Activated T-cell treated with anti-CD3 and anti-CD28 coated beads, Interleukin-2, amount 50 U/mL, for 72 hours (primary cell): ENCODE measurements at places on chromosomes 11 and 22. TPM values are rescaled to one million over a fixed set of nuclear protein-coding genes. Genes with fewer than 3 reads are reported as not detected.

DNA sequence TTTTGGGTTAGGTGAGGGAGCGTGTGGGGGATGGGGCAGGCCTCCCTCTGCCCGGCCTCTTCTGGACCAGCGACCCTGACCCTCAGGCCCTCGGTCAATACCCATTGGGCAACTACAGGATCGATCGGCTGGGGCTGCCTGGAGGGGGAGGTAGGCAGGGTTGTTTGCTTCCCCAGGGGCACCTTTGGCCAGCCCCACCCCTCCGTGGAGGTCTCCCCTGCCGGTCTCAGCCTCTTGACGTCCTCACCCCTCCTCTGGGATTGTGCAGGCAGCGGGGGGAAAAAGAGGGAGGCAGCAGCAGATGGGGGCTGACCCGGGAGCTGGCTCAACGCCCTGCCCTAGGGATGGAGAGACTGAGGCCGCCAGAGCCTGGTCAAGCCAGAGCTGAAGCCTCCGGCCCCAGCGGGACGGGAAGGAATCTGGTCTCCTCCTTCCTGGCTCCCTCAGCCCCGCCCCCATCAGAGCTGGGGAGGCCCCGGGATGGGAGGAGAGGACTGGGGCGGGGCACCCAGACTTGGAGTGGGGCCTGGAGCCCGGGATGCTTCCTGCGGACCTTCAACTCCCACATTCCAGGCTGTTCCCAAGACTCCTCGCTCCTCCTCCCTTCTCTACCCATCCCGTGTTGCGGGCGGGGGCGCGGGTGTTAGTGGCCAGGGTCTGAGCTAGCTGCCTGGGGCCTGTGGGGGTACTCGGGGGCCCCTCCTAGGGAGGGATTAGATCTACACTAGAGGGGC is 14.4 kb upstream of the CDC42EP1 start:
- DNase-seq = no peak

DNA sequence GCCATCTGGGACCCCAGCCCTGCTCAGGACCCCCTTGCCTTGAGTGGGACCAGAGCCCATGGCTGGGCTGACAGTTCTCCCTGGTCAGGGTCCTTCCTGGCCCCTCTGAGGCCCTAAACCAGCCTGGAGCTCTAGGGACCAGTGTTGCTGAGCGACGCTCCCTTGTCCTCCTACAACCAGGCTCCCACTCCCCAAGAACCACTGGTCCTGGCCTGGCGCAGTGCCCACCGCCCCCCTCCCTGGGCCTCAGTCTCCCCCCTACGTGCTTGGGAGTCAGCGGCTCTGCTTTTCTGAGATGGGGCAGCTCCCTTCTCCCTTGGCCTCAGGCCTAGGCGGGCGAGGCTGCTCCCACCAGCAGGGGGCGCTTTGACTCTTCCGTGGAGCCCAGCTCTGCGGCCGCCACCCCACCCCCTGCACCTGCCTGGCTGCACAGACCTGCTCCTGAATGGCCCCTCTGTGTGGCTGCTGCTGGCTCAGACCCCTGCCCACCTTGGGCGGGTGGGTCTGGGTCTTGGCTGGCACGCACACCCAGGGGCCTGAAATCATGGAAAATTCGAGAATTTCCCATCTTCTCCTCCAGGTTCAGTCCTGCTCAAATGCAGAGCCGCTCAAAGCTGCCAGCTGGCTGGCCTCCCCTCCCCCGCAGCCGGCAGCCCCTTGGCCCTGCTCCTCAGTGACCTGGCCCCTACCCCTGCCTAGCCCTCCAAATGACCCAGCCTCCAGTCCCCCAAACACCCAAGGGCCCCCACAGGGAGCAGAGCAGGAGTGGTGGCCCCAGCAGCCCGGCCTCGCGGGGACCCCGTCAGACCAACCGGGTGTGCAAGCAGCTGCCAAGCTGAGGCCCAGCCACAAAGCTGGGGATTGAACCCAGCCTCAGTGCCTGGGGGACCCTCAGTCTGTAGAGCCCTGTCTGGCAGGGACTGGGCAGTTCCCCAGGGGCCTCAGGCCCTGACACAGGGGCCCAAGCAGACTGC is 9.1 kb downstream of the PRR33 start:
- peak; percentile 80 for DNase-seq

- DNase-seq = no peak
These were observed 2.2 kb downstream of the TNKS1BP1 start for GRCh38 chr11:57322256-57323166.

DNA sequence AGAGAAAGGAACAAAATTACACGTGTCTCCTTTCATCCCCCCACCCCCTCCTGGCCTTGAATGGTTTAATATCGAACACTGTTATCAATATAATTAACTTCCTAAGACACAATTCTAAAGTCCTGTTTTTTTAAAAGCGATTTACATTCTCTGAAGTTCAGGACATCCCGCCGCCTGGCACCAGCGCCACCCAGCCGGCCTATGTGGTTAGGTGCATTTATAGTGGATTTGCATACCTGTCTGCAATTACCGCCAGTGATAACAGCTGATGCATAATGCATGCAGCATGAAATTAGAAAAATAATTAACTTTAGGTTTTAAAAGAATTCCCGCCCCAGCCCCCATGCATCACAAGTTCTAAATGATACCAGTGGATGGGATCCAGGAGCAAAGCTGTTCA is 58.6 kb downstream of the MACROD1 start:
- no peak for DNase-seq

- DNase-seq = no peak
These were observed at the start of gene TNNT3 for GRCh38 chr11:1919391-1920127. TSS of gene TNNT3 (plus strand) at chr11:1919703. CDS start at chr11:1922875, 3,172 bp downstream.

- DNase-seq = peak; percentile 38
These were observed 2.8 kb upstream of the DBX1 start for GRCh38 chr11:20162824-20163782.

- no peak for DNase-seq
These were observed 9.9 kb upstream of the PHLDB1 start for GRCh38 chr11:118597556-118597955.

- no peak for DNase-seq
These were observed 6.7 kb upstream of the LRFN4 start for GRCh38 chr11:66850235-66850587.

DNA sequence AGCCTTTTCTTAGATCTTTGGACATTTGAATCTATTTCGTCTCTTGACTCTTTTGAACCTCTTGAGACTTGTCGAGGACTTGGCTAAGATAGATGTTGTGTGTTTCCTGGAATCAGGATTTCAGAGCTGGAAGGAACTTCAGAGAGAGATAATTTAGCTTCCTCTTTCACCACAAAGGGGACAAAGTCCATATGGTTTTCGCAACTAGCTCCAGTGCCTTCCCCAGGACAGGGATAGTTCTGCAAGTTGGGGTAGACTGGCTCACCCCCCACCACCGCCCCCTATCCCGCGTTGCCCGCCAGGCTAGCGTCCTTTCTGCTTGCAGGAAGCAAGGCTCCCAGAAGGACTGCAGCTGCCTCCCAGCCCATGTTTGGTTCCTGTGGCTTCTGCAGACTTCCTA is 75.7 kb upstream of the MYO18B start:
- no peak for DNase-seq

DNA sequence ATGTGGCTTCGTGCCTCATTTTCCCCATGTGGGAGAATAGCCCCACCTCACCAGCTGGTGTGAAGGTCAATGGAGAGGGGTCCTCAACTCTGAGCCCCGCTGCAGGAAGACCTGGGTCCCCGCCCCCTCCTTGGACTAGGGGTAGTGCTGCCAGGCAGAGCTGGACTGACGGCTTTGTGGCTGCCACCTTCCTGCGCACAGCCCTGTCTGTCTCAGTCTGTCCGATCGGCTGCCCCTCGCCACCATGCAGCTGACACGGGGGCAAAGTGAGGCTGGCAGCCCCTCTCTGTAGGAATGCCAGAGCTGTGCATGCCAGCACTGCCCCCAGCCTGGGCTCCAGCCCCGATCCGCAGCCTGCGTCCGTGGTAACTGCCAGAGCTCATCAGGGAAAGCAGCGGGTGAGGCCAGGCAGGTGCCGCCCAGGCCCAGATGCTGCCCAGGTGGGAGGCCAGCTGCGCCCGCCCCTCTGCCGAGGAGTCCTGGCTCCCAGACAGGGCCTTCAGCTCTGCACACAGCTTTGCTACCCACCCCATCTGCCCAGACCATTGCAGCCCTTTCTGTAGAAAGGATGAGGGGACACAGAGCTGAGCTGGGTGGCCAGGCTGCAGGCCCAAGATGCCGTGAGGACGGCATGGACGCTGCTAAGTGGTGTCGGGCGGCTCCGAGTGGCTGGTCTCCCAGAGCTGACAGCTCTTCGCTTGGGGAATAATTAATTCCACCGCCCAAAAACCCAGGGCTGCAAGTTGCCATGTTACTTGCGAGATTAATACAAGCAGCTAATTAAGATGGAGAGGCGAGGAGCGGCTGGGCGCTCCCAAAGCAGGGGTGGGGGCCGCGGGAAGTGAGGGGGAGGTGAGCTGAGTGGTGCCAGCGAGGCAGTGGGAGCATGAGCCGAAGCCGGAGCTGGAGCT is 19.5 kb upstream of the FLRT1 start:
- DNase-seq = no peak

DNA sequence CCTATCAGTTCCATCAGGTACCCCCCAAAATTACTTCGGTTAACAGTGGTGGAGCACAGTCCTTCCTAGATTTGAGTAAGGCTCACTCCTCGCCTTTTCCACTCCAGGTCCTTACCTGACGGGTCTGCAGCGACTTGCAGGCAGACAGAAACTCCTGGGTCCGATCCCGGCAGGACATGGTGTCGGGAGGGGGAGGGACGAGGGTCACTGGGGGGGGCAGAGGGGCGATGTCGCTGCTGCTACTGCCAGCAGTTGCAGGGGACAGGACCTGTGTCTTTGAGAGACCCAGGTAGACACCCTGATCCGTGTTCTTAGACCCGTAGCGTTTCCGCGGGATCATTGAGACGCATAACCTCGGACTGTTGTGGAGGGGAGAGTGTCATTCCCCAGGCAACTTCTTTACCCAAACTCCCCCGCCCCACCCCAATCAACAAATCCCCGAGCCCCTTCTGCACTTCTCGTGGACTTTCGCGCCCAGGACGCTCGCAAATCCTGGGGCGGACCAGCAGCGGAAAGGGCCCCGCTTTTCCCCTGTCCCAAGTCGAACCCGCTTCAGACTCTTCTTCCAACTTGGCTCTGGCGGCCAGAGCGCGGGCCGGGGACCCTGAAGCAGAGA is 839 bp downstream of the STX5 start:
- DNase-seq = no peak

DNA sequence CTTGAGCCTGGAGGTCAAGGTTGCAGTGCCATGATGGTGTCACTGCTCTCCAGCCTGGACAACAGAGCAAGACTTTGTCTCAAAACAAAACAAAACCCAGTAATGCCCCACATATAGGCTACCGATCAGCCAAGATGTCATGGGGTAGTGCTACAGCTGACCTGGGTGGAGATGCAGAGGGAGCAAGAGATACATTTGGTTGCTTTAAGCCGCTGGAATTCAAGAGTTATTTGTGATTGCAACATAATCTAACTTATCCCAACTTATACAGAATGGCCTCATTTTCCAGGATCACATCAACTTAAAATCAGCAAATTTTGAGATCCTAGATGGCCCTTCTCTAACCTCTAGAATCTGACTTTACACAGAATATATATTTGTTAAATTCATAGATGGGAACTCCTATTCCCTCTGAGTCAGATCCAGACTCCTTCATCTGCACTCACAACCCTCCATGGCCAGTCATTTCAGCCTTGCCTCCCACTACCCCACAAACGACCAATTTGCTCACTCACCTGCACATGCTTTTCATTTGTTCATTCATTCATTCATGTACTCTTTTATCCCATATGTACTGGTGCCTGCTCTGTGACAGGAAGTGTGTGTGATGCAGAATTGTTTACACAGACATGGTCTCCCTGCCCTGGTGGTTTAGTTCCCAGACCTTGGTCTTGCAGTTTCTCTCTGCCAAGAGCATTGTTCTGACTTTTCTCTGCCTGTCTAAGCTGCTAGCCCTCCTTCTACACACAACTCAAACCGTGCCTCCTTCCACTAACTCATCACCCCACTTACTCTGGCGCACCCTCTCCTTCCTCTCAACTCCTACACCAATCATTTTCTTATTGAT is 24.1 kb upstream of the APLNR start:
- DNase-seq = no peak

DNA sequence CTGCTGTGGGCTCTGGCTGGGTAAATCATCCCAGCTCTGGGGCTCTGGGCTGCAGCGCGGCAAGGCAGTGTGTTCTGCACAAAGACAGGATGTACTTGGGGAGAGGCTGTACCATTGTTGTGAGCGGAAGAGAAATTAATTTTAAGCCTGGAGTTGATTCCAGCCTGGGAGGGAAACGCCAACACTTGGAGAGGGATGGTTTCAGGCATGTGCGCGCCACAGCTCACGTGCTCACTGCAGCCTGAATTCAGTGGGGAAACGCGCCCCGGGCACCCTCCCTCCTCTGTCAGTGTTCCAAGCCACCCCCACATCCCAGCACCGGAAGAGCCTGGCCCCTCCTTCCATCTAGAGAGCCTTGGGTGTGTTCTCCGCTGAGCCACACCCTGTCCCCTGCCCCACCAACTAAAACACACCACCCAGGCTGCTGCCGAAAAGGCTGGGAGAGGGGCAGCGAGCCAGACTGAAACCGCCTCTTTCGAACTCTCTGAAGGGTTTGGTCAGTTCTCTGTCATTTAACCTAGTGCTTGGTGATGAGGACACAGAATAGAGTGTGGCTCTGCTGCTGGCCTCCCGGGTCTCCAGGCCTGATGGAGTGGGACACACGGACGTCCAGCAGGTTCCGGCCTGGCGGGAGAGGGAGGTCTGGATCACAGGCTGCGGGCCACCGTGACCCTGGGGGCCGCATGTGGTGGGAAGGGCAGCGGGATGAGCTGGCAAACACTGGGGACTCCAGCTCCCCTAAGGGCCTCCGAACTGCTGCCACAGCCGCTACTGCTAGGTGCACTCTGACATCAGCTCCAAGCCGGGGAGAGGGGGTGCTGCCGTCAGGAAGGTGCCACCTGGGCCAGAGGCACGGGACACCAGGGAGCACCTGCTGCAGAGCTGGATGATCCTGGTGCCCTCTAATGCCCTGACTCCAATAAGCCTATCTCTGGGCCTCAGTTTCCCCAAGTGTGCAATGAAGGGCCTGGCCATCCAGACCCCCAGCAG is 230.8 kb downstream of the CTTN start:
- DNase-seq = no peak

GRCh38 chr11:133360860-133361688 is 171.2 kb downstream of the OPCML start:
- DNase-seq = no peak

- DNase-seq = no peak
These were observed 89.6 kb downstream of the ETS1 start for GRCh38 chr11:128497776-128498095.

DNA sequence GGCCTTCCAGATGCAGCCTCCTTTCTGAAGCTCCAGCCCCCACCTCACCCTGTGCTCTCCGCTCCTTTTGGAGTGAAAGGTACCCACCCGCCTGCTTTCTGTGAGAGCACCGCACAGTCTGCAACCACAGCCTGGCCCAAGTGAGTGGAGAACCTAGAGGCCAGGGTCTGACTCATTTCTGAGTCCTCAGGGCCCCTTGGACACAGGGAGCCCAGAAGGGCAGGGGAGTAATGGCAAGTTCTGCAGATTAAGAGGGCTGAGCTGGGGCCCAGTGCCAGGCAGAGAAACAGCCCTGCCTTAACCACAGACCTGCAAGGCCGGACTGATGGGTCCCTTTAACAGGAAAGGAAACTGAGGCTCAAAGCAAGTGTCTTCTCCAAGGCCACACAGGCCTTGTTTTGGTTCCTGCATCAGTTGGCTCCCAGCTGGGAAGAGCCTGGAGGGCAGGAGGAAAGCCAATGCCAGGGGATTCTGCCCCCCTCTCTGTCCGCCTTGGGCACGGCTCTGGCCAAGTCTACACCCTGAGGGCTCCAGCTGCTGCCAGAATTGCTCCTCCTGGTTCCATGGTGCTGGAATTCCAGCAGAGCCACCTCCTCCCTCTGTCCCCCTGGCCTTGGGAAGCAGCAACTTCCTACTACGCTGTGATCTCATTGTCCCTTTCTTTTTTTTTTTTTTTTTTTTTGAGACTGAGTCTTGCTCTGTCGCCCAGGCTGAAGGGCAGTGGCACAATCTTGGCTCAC is 55.1 kb downstream of the CYTH4 start:
- DNase-seq = no peak

The OR2AG1 gene
- total RNA-seq = not detected

The C11orf87 gene
- total RNA-seq = not detected
